ENCODE measurements at places on chromosomes 2 and 18. TPM values are rescaled to one million over a fixed set of nuclear protein-coding genes. Genes with fewer than 3 reads are reported as not detected.

Gene OR6B2
- not detected for polyA plus RNA-seq

Gene ALPP
- not detected for polyA plus RNA-seq

Gene MAL
- 60.2 TPM for polyA plus RNA-seq

Gene TRABD2A
- 3.2 TPM for polyA plus RNA-seq

Gene TRIM54
- not detected for polyA plus RNA-seq

Gene CD8B
- polyA plus RNA-seq = not detected

Gene C2orf15
- polyA plus RNA-seq = 4.8 TPM

Gene CRYBA2
- not detected for polyA plus RNA-seq

Gene GMCL1
- 8.7 TPM for polyA plus RNA-seq

Gene PDCD1
- not detected for polyA plus RNA-seq

Gene TUBB8B
- not detected for polyA plus RNA-seq

Gene LOXL3
- not detected for polyA plus RNA-seq

Gene DYNC1I2
- 190 TPM for polyA plus RNA-seq

Gene LTBP1
- 1.7 TPM for polyA plus RNA-seq

Gene MPP4
- 1.4 TPM for polyA plus RNA-seq

Gene VWC2L
- not detected for polyA plus RNA-seq

Gene CCDC74B
- polyA plus RNA-seq = 0.92 TPM

Gene CPS1
- 2.2 TPM for polyA plus RNA-seq

Gene RUFY4
- not detected for polyA plus RNA-seq

Gene RGPD3
- polyA plus RNA-seq = not detected

Gene LINC00305
- polyA plus RNA-seq = not detected

Gene GDF7
- polyA plus RNA-seq = not detected

Gene PTGR3
- polyA plus RNA-seq = 10.6 TPM

Gene DES
- polyA plus RNA-seq = not detected

Gene DNER
- polyA plus RNA-seq = 2,466 TPM

Gene CD207
- not detected for polyA plus RNA-seq

Gene CAPN13
- not detected for polyA plus RNA-seq

Gene FLACC1
- 1.1 TPM for polyA plus RNA-seq

Gene GPR39
- 2.0 TPM for polyA plus RNA-seq

Gene UGT1A4
- not detected for polyA plus RNA-seq

Gene ACOXL
- polyA plus RNA-seq = not detected

Gene IL36RN
- not detected for polyA plus RNA-seq

Gene MRPL19
- 44.0 TPM for polyA plus RNA-seq

Gene CD8A
- polyA plus RNA-seq = 4.4 TPM

Gene SCN3A
- polyA plus RNA-seq = 12.8 TPM

Gene IGFBP5
- 2.0 TPM for polyA plus RNA-seq

Gene TDRD15
- not detected for polyA plus RNA-seq

Gene AOX1
- 5.8 TPM for polyA plus RNA-seq

Gene PARD6G
- not detected for polyA plus RNA-seq

Gene CNDP1
- polyA plus RNA-seq = 2.3 TPM

Gene RAB6C
- polyA plus RNA-seq = not detected

Gene INO80B
- polyA plus RNA-seq = 1.1 TPM

Gene ATP6V1C2
- 0.24 TPM for polyA plus RNA-seq

Gene RFTN2
- polyA plus RNA-seq = 21.6 TPM

Gene TFCP2L1
- polyA plus RNA-seq = not detected

Gene KDM3A
- polyA plus RNA-seq = 12.9 TPM

Gene HOXD1
- polyA plus RNA-seq = not detected

Gene ATP6V1B1
- polyA plus RNA-seq = not detected

Gene ACKR3
- polyA plus RNA-seq = not detected

Gene HOXD4
- not detected for polyA plus RNA-seq

Gene SLC16A14
- polyA plus RNA-seq = 37.5 TPM
